Dermis blood vessel endothelial cell (primary cell): ENCODE measurements at places on chromosomes 5 and 9.
A peak's percentile ranks its signal among the peaks of the same experiment; 100 is the strongest.

- no peak for DNase-seq
These were observed 73.6 kb downstream of the PSD2 start for GRCh38 chr5:139869042-139869790.

GRCh38 chr5:146112476-146112875, 7.1 kb upstream of the PLAC8L1 start:
- DNase-seq = no peak

DNA sequence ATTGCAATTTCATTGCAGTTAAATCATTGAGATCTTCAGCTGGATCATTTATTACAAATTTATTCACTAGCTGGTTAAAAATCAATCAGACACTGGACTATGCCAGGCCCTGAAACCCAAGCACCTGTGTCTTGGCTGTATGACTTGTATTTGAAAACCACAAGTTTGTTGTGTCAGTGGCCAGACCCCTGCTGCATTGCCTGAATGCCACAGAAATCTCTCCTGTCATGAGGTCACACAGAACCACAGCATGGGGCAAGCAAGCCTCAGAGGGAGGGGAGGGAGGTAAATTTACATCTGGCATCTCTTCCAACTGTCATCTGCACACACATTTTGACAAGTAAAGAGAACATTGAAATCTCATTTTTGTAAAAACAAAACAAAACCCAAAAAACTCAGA, 90.0 kb downstream of the ARRDC3 start:
- DNase-seq = no peak

DNA sequence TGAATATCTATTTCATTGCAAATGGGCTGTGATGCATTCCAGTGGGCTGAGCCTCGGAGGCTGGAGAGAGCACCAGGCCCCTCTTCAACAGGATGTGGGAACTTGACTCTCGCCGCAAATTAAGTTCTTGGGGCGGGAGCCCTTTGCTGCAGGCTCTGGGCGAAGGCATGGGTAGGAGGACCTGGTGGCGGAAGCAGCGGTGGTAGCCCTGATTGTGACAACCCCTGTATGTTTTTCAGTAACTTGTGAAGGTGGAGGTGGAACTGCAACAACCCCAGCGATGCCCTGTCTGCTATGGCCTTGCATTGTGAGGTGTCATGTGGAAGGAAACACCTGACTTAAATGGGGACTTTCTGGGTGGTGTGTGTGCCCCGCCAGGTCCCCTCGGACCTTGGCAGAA, 9.4 kb downstream of the FYB1 start:
- DNase-seq = no peak

GRCh38 chr9:136313111-136314055, 9.5 kb upstream of the CCDC187 start:
- DNase-seq = no peak

GRCh38 chr9:91483835-91484234, 60.2 kb upstream of the NFIL3 start:
- DNase-seq = no peak

DNA sequence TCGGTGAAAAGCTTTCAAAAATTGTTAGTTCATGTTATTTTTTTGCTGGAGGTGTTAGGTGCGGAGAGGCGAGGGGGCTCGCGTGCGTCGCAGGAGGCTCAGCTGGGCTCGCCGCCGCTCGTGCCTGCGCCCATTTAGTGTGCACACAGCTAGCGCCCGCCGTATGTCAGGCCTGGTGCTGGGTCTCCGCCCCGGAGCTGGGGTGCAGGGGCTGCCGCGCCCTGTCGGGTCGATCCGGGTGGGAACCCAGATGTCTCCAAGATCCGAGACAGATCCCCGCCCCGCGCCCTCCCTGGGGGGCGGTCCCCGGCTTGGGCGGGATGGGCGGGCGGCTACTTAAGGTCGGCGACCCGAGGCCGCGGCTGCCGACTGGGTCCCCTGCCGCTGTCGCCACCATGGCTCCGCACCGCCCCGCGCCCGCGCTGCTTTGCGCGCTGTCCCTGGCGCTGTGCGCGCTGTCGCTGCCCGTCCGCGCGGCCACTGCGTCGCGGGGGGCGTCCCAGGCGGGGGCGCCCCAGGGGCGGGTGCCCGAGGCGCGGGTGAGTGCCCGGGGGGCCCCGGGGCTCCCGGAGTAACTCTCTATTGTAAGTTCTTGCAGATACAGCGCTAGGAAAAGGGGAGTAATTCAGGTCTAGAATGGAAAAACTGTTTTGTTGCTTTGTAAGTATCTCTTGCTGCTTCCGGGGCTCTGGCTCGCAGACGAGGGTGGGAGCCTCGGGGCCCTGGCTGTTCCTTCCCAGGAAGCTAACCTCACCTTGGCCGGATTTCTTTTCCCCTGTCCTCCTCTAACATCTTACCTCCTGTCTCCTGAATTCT, 31.7 kb downstream of the GSN start:
- peak; percentile 61 for DNase-seq

- no peak for DNase-seq
These were observed 393.5 kb downstream of the DMAC1 start for GRCh38 chr9:7405924-7406604.

GRCh38 chr5:157816682-157817386, 42.1 kb downstream of the CLINT1 start:
- DNase-seq = peak; percentile 50

GRCh38 chr5:1535646-1536045, 11.9 kb upstream of the LPCAT1 start:
- DNase-seq = no peak

- DNase-seq = no peak
These were observed 128.9 kb downstream of the GDNF start for GRCh38 chr5:37710965-37711364.

GRCh38 chr9:136572003-136572827, 26.4 kb upstream of the NOTCH1 start:
- DNase-seq = no peak
